Stimulated activated CD4-positive, alpha-beta T cell treated with anti-CD3 and anti-CD28 coated beads, Interleukin-1b, Interleukin-23, amount 100 ng/mL, for 48 hours (primary cell): ENCODE measurements at places on chromosomes 13 and 19.

GRCh38 chr13:95756072-95756471 lies 79.1 kb downstream of the DNAJC3 start:
- DNase-seq, result no peak

DNA sequence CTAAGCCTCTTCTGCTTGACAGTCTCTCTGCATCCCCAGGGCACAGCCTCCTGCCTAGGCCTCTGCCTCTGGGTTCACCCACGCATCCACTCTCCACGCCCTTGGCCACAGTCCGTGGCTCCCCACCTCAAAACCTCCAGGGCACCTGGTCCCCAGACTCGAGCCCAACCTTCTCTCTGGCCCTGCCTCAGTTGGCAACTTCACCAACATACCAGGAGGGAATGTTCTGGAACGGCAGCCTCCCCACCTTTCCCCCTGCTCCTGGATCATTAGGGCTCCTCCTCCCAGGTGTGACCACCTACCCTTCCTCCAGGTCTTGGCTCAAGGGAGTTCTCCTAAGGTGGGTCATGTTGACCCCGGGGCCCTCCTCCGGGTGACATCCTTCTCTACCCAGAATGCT lies 69.1 kb downstream of the SOX1 start:
- DNase-seq, result no peak

DNA sequence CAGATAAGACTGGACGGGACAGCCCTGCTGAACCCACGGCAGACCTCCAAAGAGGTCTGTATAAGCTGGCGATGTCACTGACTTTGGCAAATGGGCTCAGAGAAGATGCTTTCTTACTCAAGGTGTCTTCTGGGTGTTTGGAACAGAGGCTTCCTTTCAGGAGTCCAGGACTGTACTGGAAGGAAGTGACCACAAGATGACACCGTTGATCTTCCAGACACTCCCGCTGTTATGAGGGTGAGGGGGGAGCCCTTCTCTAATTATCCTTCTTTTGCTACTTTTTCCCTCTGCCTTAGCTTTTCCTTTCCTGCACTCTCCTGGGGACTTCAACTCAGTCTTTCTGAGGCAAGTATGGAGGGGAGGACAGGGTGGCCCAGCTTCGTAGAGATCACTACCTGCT lies 65.2 kb upstream of the ZNF599 start:
- no peak for DNase-seq

- DNase-seq, result no peak
Measured at GRCh38 chr19:48830965-48831364, 5.3 kb downstream of the HSD17B14 start.

DNA sequence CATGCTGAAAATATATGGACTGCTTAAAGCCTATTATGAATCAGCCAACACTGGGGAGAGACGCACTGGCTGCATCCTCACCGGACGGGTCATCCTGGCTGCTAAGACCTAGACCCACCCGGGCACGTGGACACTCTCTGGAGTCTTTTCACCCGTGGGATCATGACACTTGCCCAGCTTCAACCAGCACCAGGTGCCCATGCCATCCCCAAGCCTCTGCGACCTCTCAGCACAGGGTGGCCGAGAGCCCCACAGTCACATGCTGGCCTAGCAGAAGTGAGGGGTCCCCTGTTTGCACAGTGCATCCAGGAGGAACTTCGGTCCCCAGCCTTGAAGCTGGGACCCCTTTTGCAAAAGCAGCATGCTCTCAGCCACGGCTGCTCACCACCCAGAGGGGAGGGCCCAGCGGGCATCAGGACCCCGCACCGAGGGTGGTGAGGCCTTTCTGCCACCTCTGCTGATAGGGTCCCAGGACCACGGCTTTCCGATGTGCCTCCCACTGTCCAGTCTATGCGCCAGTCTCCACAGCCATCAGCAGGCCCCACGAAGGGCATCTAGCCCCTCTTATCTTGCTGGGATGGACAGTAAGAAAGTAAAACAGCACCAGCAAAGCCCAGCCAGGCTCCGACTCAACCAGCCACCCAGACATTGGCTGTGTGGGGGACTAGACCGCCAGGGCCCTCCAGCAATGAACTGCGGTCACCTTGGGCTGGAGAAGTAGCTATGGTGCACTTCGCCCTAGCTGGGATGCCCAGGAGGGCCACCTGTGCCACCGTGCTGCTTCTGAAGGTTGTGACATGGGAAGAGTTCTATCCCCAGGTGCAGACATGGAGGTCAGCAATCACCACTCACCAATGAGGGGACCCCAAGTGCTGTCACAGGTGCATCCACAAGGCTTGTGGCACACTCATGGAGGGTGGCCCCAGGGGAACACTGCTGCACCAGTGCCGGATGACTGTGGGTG lies 73.1 kb downstream of the CEBPG start:
- DNase-seq, result no peak

DNA sequence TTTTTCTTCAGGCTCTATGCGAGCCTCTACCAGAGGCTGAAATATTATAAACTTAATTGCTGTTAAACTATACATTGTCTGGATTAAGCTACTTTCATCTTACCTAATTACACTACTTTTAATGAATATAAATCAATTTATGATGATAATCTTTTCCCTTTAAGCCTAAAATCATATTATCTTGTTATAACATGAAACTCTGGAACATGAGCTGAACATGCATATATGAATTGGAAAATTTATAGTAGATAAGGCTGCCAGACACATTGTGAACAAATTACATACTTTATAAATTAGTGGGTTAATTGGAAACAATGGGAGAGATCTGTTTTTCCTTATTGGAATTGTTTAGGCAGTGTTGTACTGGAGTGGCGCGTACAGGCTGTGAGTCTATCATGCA lies 45.3 kb upstream of the ZDHHC20 start:
- no peak for DNase-seq

DNA sequence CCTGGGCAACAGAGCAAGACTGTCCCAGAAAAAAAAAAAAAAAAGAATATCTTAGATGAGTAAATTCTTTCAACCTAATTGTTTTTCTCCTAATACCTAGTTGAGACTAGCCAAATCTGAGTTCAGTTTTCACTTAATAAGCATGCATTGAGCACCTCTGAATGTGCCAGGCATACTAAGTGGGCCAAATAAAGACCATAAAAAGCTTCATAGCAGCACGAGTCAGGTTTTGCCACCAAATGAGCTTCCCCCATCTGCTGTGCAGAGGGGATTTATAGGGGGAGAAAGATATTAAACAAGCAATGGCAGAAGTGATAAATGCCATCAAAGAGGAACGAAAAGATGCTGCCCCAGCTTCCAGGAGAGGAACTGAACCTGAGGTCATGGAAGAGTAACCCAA lies 11.4 kb downstream of the THSD1 start:
- no peak for DNase-seq

DNA sequence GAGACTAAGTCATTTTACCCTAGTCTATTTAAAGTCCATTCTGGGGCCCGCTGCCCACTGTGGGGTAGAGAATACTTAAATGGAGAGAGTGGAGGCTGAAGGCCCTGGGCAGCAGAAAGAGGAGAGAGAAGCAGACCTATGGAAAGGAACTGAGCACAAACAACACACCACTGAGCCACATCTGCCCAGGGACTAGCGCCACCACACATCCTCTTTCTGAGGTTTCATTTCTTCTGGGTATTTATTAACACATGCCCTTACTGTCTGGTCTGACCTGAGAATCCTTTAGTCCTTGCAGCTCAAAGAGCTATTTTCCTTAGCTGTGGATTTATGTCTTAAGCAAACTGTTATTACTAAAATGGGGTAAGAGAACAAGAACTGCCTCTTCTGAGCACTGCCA lies 154.0 kb downstream of the NALCN start:
- DNase-seq, result no peak

GRCh38 chr19:46063201-46063600 lies 22.4 kb upstream of the IGFL4 start:
- DNase-seq, result no peak

GRCh38 chr19:54062643-54063042 lies 1.1 kb downstream of the VSTM1 start:
- no peak for DNase-seq

DNA sequence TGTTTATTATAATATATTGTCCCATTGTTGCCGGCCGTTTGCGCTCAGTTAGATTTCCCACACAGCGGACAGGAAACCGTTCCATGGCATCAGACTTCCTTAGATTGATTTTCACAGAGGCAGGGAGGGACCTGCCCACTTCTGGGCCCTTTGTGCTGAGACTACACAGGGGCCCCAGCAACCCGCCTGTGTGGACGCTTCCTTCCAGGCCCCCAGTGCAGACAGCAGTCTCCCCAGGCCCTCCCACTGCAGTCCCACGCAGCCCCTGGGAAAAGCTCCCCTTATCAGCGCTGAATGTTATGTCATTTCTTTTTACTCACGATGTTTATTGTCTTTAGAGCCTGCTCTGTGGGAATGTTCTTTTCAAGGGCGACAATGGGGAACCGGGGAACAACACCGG lies 351.7 kb upstream of the ARGLU1 start:
- no peak for DNase-seq

GRCh38 chr13:113034451-113035212 lies 65.6 kb downstream of the MCF2L start:
- no peak for DNase-seq

DNA sequence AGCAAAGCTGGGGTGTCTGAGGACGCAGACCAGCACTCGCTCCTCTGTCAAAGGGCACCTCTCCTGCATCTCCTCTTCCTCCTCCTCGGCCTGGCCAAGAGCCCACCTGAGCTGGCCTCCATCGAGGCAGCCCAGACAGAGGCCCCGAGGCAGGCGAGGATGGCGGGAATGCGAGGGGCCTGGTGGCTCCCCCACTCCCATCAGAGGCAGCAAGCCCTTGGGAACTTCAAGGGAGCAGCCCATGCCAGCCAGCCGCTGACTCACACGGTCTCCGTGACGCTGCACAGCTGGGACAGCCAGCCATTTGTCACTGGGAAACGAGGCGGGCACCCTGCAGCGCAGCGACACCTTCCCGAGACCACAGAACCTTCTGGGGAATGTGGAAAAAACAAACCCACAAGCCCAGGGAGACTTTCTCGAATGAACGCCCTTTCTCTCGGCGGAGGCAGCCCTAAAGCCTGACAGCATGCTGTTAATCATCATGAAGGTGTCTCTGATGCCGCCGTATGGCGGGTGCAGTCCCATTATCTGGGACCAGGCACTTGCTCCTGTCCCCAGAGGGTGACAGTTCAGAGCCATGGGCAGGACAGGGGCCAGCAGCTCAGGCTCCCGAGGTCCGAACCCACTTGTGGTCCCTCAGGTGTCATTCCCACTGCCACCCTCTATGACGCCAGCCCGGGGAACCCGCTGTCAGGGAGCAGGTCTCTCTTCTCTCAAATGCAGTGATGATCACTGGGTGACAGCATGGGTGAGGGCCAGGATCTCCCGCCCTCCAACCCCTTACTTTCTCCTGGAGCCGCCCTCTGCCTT lies 53.0 kb downstream of the PEPD start:
- DNase-seq, result no peak

DNA sequence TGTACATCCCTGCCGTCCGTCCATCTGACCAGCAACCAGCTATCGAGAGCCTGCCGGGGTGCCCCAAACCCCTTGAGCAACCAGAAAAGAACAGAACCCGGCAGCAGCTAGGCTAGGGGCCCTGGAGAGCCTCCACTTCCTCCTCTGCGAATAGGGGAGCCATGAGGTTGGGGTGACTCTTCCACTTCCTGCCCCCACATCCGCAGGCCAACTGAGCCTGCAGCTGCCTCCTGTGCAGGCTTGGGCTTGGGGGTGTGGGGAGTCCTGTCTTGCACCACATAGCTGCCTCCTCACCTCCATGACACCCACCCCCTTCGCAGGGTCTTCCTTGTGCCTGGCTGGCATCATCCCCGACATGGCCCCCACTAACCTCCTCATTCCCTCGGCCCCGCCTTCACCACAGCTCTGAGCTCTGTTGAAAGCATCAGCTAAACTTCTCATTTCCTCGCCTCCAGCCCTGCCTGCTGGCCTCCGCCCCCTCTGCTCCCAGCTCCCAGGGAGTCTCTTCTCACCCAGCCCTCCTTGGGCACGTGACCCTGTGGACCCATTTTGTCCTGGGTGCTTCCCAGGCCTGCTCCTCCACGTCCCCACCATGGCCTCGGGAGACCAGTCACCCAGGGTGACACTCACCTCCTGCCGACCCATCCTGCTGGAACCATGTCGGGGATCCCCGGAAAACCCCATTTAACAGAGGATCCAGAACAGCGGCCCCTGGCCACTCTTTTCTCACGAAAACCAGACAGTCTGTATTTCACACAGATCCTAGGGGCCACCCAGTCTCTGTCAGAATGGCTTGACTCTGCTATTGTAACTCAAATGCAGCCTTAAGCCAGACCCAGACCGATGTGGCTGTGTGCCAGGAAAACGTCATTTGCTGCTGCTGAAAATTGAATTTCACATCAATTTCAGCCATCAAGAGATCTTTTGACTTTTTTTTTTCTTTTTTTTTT lies 50.4 kb downstream of the MYO9B start:
- DNase-seq, result peak; percentile 57

DNA sequence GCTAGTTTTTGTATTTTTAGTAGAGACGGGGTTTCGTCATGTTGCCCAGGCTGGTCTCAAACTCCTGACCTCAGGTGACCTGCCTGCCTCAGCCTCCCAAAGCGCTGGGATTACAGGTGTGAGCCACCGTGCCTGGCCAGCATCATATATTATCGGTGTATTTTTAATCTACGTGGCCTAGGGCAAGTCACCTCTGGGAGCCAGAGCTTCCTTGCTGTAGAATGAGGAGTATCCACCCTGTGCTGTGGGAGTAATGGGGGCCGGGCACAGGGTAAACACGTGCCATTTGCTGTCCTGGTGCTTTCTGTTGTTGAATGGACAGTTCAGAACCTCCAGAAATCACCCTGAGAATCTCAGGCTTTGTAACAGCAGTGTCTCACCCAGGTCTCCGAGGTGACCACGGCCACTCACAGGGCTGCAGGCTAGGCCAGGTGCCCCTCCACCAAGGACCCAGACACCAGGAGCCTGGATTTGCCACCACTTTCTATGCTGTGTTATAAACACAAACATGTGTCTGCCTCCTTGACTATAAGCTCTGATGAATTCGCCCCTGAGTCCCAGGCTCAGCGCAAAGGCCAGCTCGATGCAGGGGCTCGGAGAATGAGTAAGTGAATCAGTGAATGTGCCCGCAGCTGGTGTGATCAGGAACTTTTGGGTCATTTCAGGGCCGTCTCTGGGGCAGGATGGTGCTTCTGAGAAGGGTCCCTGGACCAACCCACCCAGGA lies 22.7 kb downstream of the POP4 start:
- no peak for DNase-seq

DNA sequence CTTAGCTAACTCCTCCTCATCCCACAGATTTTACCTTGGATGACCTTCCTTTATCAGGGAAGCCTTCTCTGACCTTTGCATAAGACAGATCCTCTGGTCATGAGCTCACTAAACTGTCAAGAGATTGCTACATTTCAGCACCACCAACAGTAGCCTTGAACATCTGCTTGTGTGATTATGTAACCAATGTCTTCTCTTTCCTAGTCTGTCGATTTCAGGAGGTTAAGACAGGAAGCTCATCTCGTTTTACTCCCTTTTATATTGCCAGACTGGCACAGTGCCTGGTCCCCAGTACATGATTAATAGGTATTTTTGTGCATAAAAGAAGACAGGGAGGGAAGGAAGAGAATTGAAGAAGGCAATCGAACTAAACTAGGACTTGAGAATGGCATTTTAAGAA lies 1697.7 kb downstream of the EFNB2 start:
- DNase-seq, result no peak
